ENCODE measurements at places on chromosomes 1 and 21.

DNA sequence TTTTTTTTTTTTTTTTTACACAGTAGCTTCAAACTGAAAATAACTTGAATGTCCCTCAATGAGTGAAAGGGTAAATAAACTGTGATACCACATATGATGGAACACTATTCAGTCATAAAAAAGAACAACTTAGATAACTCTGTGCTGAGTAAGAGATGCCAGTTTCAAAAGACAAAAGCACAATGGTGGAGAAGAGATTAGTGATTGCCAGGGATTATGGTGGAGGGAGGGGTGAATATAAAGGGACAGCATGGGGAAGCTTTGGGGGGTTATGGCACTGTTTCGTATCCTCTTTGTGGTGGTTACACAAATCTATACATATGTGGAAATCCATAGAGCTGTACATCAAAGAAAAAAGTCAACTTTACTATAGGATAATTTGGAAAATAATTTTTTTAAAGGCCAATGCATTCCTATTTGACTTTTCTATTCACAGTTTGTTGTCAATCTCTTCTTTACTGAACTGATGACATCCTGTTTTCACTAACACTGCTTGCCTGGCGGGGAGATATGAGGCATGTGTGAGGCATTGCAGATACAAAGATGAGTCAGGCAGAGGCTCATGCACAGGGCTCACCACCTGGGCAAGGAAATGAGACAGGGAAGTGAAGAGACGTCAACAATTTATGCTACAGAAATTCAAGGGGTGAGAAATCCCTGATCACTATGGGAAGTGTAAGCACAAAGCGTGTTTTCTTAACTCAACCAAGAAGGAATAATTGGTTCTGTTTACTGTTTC, 302.7 kb downstream of the DUSP10 start:
- peak; percentile 73 for DNase-seq

- DNase-seq: peak; percentile 80
These were observed 13.4 kb upstream of the HMCN1 start for GRCh38 chr1:185720633-185721272.

- DNase-seq: peak; percentile 2
These were observed 4.1 kb downstream of the KRTAP13-4 start for GRCh38 chr21:30434033-30434631.

DNA sequence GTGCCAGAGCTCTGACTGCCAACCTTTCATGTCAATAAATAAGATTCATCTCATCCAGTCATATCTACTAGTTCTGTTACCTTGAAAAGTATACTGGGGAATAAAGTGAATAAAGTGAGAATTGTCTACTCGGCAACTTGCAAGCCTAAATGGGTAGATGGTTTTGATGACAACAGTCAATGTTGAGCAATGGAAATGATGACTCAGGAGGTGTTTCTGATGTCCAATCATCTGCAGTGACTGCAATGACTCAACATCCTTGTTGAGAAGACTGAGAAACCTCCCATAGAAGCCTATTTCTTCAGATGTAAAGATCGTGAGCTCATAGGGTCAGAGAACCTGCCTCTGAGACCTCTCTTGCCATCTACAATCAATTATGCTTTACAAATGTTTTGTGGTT, 276.4 kb downstream of the SPATA17 start:
- no peak for DNase-seq

GRCh38 chr21:14522736-14523135, 23.4 kb downstream of the SAMSN1 start:
- no peak for DNase-seq

DNA sequence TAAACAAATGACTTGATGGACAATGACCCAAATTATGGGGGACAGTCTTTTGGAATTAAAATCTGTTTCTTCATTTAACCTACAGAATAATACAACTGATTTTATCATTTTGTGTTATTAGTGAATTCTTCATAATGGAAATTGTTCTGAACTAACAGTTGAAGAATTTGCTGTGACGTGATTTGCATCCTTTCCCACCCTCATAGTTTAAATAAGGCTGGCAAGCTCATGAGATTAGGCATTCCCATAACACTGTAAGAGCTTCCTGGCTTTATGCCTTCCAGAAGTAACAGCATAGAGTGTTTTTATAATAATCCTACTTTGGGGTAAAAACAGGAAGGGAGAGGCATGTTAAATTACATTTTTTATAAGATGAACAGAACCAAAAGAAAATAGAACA, 95.7 kb downstream of the ATP6V1G3 start:
- DNase-seq: peak; percentile 81

- DNase-seq: no peak
These were observed 649.4 kb downstream of the NPHP4 start for GRCh38 chr1:5342830-5343229.

DNA sequence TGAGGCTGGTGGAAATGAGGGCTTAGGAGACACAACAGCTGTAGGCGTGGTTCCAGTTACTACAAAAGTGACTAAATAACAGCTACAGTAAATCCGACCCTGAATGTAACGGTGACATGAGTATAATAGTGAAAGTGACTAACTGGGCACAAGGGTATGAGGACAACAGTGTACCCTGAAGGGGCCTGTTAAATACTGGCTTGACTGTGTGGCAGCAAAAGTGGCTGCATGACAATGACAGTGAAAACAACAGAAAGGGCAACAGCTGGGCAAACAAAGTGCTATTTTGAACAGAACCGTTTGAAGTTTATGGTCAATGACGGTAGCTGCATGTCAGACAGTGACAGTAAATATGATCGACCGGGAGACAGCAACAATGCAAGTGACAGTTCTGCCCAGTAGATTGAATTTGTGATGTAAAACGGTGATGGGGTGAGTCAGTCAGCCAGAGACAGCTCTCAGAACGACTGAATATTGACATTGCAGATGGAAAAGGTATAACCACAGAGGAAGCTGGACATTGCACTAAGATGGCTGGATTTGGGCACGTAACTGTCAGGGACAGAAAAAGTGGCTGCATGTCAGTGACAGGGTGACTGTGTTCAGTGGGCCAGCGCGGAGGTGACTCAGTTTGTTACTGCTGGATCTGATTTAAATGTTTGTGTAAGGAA, 1.2 kb upstream of the ZBTB40 start:
- DNase-seq: no peak

- DNase-seq: no peak
These were observed 1557.9 kb downstream of the PLA2G4A start for GRCh38 chr1:188386666-188387065.

- peak; percentile 48 for DNase-seq
These were observed 10.3 kb downstream of the ERRFI1 start for GRCh38 chr1:8015809-8016165.

DNA sequence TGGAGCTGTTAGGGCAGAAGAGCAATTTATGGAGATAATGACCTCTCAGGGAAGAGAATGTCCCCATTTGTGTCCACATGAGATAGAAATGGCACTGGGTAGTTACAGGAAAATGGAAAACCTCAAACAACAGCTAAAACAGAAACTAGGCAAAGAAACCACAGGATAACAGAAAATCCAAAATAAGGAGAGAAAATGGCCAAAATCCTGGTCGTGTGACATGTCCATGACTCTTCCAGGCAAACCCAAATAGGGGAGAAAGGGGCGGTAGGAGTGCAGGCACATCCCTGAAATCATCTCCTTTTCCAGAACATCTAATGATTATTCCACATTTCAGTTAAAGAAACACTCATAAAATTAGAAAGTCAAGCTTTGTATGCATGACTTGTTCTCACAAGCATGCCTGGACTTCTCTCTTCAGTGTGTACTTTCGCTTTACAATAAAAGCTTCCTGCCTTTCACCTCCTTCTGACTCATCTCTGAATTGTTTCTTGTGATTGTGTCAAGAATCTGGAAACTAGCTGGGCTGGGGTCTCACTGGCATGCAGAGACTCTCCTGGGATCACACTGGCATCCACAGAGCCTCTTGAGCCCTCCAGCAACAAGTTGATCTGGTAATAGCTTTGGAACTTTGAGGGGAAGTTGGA, 171.4 kb upstream of the ZP4 start:
- DNase-seq: no peak

GRCh38 chr1:89987159-89987819, 7.6 kb upstream of the ZNF326 start:
- peak; percentile 76 for DNase-seq

- no peak for DNase-seq
These were observed 97.4 kb downstream of the KCNH1 start for GRCh38 chr1:211036381-211037060.

DNA sequence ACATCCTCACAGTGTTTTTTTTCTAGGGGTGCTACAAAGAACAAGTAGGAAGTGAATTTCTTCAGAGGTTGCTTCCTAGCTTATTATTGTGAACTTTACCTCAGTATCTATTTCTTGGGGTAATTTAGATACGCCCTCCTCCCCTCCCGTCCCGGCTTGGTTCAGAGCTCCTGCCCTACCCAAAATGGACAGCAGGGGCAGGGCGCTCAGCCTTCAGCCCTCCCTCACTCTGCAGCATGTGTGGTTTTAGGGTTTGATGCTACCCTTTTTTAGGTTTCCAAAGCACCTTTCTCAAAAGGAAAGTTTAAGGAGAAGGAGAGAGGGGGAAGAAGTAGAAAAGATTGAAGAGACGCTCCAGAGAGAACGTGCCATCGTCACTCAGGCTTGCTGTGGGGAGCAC, 16.9 kb upstream of the POGK start:
- no peak for DNase-seq

- DNase-seq: no peak
These were observed 210.5 kb upstream of the SPAG17 start for GRCh38 chr1:118395430-118395991.
